ENCODE measurements at places on chromosomes 2 and 18.

- no peak for DNase-seq
Measured at GRCh38 chr18:30280861-30281470, 761.6 kb downstream of the DSC3 start.

GRCh38 chr2:152369176-152369860, 34.3 kb downstream of the FMNL2 start:
- DNase-seq = no peak

GRCh38 chr2:48414640-48414979, 115.3 kb upstream of the STON1 start:
- no peak for DNase-seq

GRCh38 chr2:85156619-85157018, 23.4 kb downstream of the TCF7L1 start:
- no peak for DNase-seq

DNA sequence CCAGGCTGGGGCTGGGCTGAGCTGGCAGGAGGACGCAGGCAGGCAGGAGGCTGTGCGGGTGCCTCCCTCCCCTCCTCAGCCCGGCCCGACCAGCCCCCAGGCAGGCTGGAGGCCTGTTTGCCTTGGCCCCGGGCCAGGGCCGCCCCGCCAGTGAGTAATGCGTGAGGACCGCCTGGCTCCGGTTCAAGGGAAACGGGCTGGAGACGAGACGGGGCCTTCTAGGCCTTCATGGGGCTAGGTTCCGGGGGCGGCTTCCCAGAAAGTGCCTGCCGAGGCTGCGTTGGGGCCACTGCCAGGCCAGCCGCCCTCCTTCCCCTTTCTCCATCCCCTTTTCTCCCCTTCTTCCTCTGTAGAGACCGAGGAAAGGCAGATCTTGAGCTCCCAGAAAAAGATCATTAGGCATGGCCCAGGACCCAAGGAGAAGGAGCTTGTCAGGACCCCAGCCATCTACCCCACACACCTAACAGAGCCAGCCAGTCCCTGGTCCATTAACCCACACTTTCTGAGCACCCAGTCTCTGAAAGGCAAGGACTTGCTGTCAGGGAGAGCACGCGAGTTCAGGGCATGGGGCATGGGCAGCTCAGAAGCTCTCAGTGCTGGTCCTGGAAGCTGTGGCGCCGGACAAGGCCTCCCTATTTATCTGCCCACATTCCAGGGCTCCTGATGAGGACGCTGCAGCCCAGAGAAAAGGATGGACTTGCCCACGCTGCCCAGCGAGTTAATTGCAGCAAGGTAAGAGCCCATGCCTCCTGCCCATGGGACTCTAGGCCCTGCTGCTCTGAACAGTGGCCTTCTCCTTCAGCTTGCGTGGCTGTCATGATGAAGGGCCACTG, 48.5 kb downstream of the SMAD7 start:
- no peak for DNase-seq

GRCh38 chr2:171160119-171160955, at the start of gene TLK1:
Gene TLK1 (minus strand): TSS chr2:171160893. CDS start chr2:171160428, 465 bp downstream.
- peak; percentile 38 for DNase-seq

DNA sequence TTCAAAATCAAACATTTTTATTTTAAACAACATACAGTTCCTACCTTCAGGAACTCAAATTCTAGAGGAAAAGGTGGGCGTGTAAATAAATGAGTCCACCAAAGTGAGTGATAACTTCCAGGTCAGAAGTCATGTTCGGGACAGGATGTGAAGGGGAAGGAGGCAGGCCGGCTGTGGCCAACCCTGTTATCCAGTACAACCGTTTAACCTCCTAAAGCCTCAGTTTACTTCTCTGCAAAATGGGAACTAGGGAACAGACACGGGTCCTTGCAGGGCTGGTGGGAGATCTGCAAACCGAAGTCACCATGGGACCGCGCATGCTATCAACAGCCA, 373 bp downstream of the EIPR1 start:
- DNase-seq = no peak

DNA sequence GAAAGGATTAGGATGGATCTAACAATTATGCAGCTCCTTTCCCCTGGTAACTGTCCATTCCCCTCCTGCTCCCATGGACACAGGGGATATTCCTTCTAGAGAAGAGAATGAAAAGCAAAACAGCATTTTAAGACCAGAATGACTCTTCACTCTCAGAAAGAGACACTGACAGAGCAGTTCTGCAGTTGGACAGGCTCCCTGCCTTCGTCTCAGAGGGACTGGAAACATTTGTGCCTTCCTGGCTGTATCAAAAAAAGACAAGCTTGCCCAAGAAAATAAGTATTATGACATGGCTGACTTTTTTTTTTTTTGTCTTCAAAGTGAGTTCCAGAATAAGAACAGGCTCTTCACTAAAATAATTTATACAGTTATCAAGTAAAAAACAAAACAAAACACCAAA, 9.5 kb downstream of the PID1 start:
- no peak for DNase-seq

- DNase-seq = no peak
Measured at GRCh38 chr2:88472811-88473210, 20.3 kb upstream of the FOXI3 start.

GRCh38 chr18:45871431-45872084, 46.1 kb downstream of the SIGLEC15 start:
- DNase-seq = no peak

GRCh38 chr2:121372082-121372481, 87.1 kb upstream of the TFCP2L1 start:
- DNase-seq = no peak

DNA sequence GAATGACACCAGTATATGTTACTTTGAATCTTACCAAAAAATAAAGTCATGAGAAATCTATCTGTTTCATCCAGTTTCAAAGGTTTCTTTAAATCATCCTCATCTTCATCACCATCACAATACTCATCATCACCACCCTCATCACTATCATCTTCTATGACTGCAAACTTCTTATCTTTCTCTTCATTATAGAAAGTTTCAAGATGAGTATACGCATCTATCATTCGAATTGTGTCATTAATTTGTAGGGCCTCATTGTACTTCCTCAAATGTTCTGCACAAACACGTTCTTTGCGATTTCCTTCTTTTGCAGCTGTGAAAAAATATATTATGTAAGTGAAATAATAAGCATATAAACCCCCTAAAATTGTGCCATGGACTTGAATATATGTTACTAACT, 34.1 kb upstream of the FAP start:
- no peak for DNase-seq

DNA sequence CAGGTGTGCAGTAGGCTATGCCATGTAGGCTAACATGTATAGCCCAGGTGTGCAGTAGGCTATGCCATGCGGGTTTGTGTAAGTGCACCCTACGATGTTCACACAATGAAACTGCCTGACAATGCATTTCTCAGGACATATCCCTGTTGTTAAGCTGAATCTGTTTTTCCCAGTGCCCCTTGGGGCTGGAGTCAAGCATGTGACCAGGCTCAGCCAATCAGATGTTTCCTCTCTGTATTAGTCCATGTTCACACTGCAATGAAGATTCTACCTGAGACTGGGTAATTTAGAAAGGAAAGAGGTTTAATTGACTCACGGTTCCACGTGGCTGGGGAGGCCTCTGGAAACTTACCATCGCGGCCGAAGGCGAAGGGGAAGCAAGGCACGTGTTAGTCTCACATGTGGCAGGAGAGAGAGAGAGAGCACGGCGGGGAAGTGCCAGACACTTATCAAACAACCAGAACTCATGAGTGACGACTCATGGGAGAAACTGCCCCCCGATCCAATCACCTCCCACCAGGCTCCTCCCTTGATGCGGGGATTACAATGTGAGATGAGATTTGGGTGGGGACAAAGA, 24.2 kb downstream of the ITM2C start:
- DNase-seq = no peak

DNA sequence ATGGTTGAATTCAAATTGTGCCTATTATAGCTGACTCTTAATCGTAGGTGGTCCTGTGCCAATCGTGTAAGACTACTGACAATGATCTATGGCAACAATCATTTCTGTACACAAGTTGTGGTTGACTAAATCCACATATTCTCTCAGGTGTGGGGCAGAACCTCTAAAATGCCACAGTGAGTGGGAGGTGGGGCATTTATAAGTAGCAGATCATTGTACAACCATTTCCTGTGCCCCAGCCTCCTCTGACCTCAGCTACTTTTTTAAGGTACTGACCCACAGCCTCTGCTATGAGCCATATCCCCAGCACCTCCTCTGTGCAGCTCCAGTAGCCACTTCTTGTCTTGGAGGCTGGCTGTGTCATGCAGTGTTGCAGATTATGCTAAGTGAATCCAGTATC, 48.6 kb upstream of the RAPH1 start:
- DNase-seq = no peak

DNA sequence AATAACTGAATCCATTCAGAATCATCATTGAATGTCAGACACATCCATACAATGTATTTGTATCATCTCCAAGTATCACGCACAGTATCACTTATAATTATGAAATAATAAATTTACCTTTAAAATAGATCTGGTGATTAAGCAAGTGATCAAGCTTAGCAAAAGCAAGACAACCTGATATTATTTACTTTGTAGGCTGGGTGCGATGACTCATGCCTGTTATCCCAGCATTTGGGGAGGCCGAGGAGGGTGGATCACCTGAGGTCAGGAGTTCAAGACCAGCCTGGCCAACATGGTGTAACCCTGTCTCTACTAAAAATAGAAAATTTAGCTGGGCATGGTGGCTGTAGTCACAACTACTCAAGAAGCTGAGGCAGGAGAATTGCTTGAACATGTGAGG, 421.0 kb upstream of the NETO1 start:
- no peak for DNase-seq

- DNase-seq = no peak
Measured at GRCh38 chr18:7233134-7233810, 2.4 kb downstream of the LRRC30 start.

- DNase-seq = no peak
Measured at GRCh38 chr2:24785671-24786321, 7.4 kb downstream of the PTRHD1 start.

DNA sequence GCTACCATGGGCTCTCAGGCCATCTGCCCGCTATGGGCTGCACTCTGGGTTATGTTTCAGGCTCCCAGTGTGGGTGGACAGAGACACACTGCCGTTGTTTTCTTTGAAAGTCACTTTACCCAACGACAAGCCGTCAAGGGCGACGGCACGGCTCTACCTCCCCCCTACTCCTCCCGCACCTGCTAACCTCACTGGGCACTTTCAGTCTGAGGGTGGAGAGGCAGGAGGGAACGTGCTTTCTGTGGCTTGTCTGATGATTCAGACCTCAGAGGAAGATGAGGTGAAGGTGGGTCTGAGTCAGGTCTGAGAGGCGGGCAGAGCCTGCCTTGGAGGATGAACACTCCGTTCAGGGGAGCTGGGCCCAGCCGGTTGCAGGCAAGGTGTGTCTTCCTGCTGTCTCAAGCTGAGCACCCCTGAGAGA, 147.6 kb upstream of the HDAC4 start:
- no peak for DNase-seq

DNA sequence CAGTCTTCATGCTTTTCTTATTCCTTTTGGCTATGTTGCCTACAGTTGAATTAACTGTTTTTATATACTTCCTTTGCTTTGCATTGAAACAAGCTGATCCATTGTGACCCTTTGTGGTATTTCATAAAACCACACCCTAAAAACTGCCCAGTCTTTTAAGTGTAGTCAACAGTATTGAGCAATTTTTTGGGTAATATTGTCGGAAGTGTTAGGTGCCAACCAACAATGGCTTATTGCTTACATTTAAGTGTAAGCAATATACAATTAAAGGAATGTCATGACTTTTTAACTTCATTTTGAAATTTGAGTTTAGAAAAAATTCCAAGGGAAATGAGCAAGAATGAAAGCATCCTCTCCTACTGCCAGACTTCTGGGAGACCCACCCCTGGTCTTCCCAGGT, 174.1 kb downstream of the NEDD4L start:
- DNase-seq = no peak

- DNase-seq = no peak
Measured at GRCh38 chr2:46814160-46814961, 101.2 kb downstream of the MCFD2 start.

GRCh38 chr18:73708591-73708990, 439.0 kb downstream of the FBXO15 start:
- no peak for DNase-seq

GRCh38 chr2:216664593-216665034, 30.7 kb downstream of the IGFBP5 start:
- DNase-seq = no peak

DNA sequence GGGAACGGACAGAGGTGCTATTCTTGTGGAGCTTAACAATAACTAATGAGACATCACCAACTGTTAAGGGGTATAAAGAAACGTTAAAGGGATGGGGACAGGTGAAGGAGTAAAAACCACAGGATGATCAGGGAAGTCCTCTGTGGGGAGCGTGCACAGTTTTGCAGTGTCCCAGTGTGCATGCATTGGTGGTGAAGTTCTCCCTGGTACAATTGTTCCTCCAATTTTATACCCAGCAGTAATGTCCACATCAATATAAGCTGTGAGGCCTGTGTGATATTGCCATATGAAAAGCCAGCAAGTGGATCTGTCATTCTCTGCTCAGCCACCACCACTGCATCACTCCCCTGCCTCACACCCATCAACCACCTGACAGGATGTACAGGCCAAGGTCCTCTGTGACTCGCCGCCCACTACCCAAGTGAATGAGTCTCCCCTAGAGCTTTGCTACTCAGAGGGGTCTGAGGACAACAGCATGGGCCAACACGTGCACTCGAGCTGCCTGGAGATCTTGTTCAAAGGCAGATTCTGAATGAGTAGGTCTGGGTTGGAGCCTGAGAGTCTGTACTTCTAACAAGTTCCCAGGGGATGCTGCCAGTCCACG, 4.6 kb downstream of the MLPH start:
- no peak for DNase-seq

DNA sequence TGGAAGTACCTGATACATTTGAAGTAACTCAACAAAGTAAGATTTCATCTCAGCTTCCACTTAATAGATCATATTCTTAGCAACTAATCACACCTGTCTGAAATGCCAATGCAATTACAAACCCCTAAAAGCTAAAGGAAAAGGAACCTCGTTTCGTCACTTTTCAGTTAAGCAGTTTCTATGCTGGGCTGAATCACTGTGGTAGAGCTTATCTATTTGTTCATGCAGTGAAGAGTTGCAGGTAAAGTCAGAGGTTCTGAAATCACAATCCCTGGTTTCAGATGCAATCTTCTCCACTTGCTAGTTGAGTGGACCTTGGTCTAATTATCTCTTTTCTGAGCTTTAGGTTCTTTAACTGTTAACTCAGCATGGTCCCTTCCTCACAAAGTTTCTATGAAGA, 6.3 kb downstream of the HRH4 start:
- DNase-seq = no peak

DNA sequence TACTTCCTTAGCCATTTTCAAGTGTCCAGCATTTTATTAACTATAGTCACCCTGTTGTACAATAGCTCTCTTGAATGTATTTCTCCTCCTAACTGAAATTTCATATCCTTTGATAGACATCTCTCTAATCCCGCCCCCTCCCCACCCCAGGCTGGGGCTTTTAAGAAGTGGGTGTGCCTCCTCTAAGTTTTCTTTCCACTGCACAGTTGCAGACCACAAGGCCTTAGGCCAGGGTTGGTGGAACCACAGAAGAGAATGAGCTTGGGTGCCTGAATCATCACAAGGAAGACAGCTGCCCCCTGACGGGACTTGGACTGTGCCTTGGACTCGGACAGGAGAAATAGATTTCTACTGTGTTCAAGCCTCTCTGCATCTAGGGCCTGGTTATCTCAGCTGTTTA, 193.4 kb downstream of the HAUS1 start:
- no peak for DNase-seq
